Iris pigment epithelial cell (primary cell): ENCODE measurements at places on chromosomes 2 and 18.

GRCh38 chr18:14120926-14121325, 11.3 kb downstream of the ZNF519 start:
- no peak for DNase-seq

GRCh38 chr2:66633631-66634030, 198.7 kb downstream of the MEIS1 start:
- DNase-seq, result no peak

DNA sequence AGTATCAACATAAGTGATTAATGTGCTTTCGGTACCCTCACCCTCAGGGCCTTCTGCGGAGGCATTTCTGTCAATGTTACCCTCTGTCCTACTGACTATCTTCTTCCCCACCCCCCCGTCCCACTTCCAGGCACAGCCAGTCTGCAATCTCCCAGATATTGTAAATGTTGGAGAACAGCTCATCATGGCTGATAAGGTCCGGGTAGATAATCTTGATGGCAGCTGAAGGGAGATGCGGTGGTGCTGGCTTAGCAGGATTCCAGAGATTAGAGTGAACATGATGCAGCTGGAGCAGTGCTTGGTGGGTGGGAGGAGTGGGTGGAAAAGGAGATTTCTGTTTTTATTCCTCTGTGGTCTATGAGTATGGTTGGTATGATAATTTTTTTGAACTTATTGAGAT, 15.5 kb downstream of the GTF2A1L start:
- no peak for DNase-seq

GRCh38 chr2:163731735-163732134, 4.1 kb downstream of the FIGN start:
- no peak for DNase-seq

DNA sequence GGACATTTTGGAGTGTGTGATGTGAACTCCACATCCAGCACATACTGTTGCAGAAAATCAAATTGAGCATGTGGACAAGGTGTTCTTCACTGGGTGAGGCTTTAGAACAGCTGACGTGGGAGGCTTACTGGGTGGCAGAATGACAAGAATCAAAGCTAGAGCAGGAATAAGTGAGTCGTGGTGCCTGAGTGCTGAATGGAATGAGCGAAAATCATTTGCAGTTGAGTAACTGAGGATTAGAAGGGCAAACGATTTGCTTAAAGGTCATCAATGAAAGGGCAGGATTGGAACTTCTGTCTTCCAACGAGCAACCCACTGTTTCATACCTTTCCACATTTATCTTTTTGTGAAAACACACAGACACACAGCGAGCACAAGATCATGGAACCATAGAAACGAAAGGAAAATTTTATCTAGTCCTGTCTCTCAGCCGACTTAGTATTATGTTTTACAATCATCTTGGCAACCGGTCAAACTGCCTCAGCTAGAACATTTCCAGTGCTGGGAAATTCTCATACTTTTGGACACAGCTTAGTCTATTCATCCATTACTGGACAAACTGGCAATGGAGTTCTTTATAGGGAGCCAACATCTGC, 7.2 kb upstream of the DAW1 start:
- DNase-seq, result peak; percentile 84

- DNase-seq, result peak; percentile 89
Measured at GRCh38 chr2:66840321-66841002, 405.5 kb downstream of the MEIS1 start.

DNA sequence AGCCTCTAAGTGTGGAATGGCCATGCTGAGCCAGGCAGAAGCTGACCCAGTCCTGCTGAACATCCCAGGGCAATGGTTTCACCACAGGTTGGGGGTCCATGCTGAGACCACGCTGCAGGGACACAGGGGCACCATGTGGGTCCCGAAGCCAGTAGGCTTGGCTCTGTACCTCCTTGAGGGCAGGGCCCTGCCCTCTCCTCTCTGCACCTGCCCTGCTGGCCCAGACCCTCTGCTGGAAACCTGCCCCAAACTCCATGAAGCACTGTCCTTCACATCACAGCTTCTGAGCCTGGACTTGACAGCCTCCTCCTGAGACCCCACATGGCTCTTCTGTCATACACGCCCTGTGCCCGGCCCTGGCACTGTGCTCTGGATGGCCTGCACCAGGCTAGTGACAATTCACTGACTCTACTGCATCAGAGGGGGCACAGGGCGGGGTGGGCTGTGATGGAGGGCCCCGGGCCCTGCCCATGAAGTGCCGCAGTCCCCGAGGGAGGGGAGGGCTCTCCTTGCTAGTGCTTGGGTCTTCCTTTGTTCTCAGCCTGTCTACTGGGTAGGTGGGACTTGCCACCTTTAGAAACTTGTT, 24.7 kb downstream of the HS6ST1 start:
- DNase-seq, result no peak

GRCh38 chr2:63051042-63051794, 588 bp downstream of the OTX1 start:
- DNase-seq, result peak; percentile 15

DNA sequence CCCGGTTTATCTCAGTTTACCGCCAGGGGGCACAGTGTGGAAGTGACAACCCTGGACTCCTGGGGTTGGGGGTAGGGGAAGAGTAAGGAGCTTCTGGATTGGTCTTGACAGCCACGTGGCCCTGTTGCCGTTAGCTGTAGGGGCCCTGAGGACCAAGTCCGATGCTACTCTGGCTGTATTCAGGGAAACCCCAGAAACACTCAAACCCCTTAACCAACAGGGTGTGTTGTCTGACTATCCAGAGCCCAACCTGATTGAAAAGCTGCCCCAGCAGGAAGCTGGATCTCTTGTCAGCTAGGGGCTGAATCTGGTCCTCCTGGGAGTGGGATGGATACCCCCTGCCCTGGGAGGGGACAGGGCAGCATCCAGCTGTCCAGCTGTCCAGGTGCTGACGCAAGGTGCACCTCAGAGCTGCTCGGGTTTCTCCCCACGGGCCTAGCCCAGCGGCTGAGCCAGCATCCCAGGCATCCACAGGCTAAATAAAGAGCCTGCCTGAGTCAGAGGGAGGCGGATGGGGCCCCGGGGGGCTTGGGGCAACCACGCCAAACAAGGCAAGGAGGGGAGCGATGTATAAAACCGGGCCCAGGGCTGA, 3.1 kb upstream of the GMPPA start:
- DNase-seq, result peak; percentile 76

- DNase-seq, result no peak
Measured at GRCh38 chr18:62802523-62802922, 87.2 kb downstream of the PHLPP1 start.

GRCh38 chr18:44229693-44230108, 451.0 kb upstream of the SETBP1 start:
- DNase-seq, result peak; percentile 45

- DNase-seq, result no peak
Measured at GRCh38 chr2:191036363-191036762, 22.4 kb upstream of the STAT1 start.

DNA sequence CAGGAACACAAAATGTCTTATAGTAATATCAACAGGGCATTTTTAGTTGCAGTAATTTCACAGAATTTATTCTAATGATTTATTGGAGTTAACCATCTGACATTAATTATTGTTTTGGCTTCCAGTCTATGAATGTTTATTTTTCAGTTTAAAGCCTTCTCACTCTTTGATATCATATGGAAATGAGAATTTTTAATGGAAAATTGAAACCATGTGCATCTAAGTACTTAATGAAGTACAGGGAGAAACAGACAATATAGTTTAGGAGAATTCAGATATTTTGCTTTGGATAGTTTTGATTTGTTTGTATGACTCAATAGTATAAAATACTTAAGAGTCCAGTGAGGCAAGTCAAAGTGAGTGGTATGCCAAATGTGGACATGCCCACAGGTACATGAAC, 126.1 kb downstream of the OLA1 start:
- peak; percentile 26 for DNase-seq

- no peak for DNase-seq
Measured at GRCh38 chr18:30712383-30712782, 330.2 kb downstream of the DSC3 start.

- DNase-seq, result peak; percentile 97
Measured at GRCh38 chr2:144659731-144660275, 139.9 kb upstream of the ZEB2 start.

DNA sequence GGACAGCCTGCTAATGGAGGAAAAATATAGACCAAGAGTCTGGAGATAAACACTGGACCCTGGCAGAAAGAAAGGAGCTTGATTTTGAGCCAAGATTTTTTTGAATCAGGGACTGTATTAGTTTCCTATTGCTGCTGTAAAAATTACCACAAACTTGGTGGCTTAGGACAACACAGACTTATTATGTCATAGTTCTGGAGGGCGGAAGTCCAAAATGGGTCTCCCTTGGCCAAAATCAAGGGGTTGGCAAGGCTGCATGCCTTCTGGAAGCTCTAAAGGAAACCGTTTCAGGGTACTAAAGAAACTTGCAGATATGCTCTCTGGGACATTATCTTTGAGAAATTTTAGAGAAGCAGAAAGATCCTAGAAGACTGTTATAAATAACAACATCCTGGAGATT, 140.1 kb downstream of the BABAM2 start:
- no peak for DNase-seq

DNA sequence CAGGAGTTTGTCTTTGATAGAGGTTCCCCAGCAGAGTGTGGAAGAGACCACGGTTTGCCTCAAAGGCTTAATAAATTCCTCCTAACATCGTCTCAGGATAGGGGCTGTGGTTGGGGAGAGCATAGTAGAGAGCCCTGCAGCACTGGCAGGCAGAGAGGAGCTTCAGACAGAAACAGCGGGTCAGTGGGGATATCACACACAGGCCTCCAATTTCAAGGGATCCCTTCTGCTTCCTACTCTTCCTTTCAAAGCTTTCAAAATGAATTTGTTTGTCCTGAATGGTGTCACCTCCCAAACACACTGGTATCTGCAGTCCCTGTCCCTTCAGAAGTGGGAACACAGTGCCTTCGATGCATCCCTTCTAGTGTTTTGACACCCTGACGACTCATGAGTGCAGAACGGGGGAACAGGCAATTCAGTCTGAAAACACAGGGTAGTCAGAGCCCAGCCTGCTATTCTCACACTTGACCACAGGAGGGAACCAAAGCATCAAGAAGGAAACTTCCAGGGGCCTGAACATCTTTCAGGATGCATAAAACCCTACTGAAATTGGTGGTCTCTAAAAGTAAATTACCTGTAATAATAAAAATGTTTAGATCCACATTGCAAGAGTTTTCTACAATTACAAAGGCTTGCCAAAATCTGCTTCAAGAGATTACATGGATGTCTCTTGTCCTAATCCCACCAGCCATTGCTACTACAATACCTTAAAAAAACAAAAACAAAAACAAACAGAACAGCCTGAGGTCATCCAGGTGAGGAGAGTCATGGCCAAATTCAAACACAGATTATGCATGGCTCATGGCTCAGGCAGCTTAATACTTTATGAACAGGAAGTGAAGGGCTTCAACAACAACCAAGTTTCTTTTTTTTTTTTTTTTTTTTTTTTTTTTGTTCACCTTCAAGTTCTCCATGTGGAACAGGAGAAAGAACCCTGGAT, 49.8 kb downstream of the SLC14A2 start:
- peak; percentile 56 for DNase-seq

GRCh38 chr2:29463181-29463900, 348.1 kb downstream of the CLIP4 start:
- peak; percentile 94 for DNase-seq

DNA sequence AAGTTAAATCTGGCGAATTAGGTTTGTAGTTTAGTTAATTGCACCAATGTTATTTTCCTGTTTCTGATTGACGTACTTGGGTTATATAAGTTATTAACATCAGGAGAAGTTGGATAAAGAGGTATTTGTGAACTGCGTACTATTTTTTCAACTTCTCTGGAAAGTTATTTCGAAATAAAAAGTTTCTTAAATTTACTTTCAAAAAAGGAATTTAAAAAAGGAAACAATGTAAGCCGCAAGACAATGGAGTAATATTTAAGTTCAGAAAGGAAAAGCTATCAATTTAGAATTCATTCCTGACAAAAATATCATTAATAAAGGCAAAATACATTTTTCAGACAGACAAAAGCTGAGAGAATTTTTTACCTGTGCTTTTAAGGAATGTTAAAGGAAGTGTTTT, 47.7 kb downstream of the RAB10 start:
- no peak for DNase-seq

DNA sequence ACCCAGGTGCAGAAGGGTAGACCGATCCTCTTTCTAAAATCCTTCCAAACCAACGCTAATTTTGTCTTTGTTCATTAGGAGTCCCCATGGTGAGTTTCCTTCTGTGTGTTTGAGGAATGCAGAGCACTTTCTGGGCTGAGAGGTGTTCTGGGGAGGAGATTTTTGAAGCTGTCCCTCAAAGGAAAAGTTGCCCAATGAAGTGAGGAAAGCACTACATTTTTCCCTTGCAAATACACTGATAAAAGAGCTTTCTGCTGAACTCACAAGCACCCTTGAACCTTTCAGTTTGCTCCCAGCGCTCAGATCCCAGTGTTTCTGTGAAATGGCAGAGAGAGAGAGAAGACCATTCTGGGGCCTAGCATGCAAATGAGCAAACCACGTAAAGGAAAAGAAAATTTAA, 299.6 kb upstream of the FANCL start:
- no peak for DNase-seq

GRCh38 chr18:66994790-66995189, 390.9 kb upstream of the CDH19 start:
- no peak for DNase-seq

DNA sequence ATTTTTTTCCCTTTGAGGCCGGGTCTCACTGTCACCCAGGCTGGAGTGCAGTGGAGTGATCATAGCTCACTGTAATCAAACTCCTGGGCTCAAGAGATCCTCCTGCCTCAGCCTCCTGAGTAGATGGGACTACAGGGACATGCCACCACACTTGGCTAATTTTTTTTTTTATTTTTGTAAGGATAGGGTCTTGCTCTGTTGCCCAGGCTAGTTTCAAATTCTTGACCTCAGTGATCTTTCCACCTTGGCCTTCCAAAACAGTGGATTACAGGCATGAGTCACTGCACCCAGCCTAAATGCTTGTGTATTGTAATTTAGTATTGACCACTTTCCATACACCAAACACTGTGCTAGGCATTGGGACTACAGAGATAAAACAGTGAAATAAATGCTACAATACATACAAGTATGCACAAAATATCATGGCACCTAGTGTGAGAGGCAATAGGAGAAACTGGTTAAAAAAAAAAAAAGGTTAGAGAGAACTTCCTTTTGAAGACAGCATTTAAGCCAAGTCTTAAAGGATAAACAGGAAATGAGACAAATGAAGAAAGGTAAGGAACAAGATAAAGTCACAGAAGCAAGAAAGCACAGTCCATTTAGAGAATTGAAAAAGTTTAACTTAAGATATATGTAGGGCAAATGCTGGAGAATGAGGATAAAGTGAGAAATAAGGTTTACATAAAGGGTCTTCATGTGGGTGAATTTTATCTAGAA, 113.4 kb downstream of the GORASP2 start:
- no peak for DNase-seq

DNA sequence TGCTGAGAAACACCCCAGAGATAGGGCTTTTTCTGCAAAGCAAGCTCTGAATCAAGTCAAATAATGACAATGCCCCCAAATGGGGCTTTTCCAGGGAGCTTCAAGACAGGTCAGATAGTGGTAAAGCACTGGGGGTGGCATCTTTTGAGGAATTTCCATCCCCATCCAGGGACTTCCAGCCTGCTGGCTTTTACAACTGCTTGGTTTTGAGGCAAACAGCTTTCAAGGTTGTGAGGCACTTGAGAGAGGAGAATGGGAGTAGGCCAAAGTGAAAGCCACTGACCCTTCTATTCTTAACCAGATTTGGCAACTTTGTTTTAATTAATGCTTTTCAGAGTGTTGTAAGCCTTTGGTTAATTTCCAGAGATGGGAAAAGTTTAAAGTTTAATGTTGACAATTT, 762.0 kb upstream of the POU3F3 start:
- no peak for DNase-seq
